ENCODE measurements at places on chromosomes 3 and 15. TPM values are rescaled to one million over a fixed set of nuclear protein-coding genes. Genes with fewer than 3 reads are reported as not detected.

DNA sequence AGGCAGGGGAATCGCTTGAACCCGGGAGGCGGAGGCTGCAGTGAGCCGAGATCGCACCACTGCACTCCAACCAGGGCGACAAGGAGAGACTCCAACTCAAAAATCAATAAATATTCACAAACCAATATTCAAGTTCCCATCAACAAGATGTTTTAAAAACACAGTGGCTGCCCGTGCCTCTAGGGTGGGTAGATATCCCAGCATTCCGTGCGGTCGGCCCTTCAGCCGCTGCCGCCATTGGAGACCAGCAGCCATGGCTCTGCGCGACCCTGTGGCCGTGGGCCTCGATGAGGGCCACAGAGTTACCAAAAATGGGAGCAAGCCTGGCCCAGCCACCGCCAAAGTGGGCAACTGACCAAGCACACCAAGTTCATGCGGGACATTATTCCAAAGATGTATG lies 6.7 kb downstream of the ULK4 start:
- no peaks in the 10 kb centered on the region for H3K4me1 ChIP-seq
- no peaks in the 10 kb centered on the region for H3K36me3 ChIP-seq
- no peak overlapping the region for H3K27ac ChIP-seq
- no peak overlapping the region for H3K4me3 ChIP-seq
- H3K27me3 ChIP-seq, result no peaks in the 10 kb centered on the region
- DNase-seq, result no peak

GRCh38 chr3:47294392-47294791 lies 11.6 kb downstream of the KLHL18 start:
- no peak for DNase-seq
- H3K36me3 ChIP-seq, result no peaks in the 10 kb centered on the region
- no peak overlapping the region for H3K4me3 ChIP-seq
- no peaks in the 10 kb centered on the region for H3K27me3 ChIP-seq
- no peak overlapping the region for H3K27ac ChIP-seq
- H3K4me1 ChIP-seq, result no peaks in the 10 kb centered on the region

DNA sequence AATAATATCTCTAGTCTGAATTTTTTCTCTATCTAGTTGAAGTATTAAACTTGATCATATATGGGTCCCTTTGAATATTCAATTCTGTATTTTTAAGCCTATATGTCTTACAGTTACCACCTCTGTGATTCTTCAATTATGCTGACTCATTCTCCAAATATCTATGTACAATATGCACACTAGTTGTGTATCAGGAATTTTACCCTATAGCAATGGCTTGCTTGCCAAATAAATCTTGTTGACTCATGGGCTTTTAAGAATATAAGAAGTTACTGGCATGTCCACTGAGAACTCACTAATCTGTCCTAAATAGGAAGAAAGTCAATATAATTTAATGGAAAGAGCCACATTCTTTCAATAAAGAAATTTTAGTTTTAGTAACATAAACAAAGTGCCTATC lies 656.3 kb downstream of the RBMS3 start:
- no peak overlapping the region for H3K27ac ChIP-seq
- H3K4me3 ChIP-seq, result no peak overlapping the region
- DNase-seq, result no peak

Gene SLC6A20
- total RNA-seq, result 0.16 TPM

Gene CD200
- 4.4 TPM for total RNA-seq

Gene IL5RA
- under 0.01 TPM for total RNA-seq

All from sigmoid colon (tissue), 7 donors.